ENCODE measurements at places on chromosomes 1 and 21.

GRCh38 chr1:19814681-19815503 lies at the start of gene RNF186:
TSS of gene RNF186 (minus strand) at chr1:19815283. CDS start at chr1:19815101, 182 bp downstream.
- DNase-seq = no peak
- H3K36me3 ChIP-seq = peaks cover 3% of the 10 kb centered on the region
- H3K4me3 ChIP-seq = no peak within 1 kb of the TSS
- no peak within 1 kb of the TSS for H3K27ac ChIP-seq

DNA sequence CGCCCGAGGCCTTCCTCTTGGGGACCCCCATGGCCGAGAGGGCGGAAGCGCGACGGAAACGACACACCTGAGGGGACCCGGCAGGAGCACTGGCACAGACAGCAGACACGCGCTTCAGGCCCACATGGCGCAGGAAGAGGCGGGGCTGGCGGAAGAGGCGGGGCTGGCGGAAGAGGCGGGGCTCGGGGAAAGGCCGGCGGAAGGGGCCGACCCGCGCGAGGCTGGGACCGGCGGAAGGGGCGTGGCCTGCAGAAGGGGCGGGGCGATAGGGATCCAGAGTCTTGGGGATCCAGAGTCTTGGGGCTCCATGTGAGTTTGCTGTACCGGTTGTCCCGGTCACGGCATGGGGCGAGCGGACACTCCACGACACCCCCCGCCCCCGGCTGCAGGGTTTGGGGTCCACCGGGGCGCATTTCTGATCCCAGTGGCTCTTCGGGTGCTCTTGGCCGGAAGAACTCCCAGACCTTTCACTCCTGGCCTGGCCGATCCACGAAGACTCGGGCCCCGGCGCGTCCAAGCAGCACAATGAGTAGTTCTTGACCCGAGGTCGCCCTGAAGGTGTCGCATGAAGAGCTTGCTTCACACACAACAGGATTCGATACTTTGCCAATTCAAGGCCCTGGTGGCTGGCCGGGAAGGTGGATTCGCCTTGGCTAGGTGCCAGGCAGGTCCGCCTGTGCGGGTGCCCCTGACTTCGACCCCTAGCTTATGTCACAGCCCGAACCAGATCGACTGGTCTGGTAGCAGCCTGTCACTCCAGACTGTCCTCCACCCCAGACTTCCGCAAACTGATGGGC lies at the start of gene URB1:
TSS of gene URB1 (minus strand) at position 133 of the 797 bp plus-strand sequence. CDS start at position 31, 102 bp downstream.
- peaks cover 1% of the 10 kb centered on the region for H3K36me3 ChIP-seq
- H3K4me3 ChIP-seq = peak within 1 kb of the TSS; percentile 80
- peak within 1 kb of the TSS; percentile 44 for H3K27ac ChIP-seq
- H3K4me1 ChIP-seq = peaks cover 33% of the 10 kb centered on the region
- peak; percentile 91 for DNase-seq
- peaks cover 14% of the 10 kb centered on the region for H3K27me3 ChIP-seq

DNA sequence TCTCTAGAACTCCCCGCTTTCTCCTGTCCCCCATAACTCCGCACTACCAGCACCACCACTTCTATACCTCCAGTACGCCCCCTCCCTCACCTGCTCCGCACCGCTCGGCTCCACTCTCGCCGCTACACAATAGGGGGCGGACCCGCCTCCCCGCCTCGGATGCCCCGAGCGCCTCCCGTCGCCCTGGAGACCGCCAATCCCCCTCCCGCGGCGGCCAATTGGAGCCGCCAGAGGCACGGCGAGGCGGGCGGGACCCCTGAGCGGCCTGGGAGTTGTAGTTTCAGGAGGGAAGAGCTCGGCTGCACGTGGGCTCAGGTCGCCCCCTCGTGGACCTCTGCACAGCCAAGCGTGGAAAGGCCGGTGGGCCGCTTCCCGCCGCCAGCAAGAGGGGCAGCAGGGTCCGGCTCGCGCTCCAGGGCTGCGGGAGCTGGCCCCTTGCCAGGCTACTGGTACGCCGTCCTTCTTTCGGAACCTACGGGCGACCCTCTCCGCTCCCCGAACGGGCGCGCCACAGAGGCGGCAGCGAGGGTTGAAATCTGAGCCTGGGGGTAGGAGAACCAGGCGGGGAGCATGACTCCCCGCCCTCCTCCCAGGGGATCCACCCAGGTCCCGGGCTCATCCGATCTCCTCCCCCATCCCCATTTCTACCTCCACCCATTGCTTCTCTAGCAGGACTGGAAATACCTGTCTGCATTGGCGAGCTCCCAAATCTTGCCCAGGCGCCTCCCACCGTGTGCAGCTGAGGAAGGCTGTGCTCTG lies at the start of gene IGSF9:
TSS of gene IGSF9 (minus strand) at position 131 of the 759 bp plus-strand sequence. CDS start 2,159 bp downstream, outside the sequence.
- no peak within 1 kb of the TSS for H3K27ac ChIP-seq
- peaks cover 49% of the 10 kb centered on the region for H3K27me3 ChIP-seq
- H3K4me1 ChIP-seq = peaks cover 11% of the 10 kb centered on the region

GRCh38 chr1:228146417-228147150 lies 3.1 kb upstream of the GJC2 start:
- H3K27me3 ChIP-seq = no peaks in the 10 kb centered on the region
- peaks cover 36% of the 10 kb centered on the region for H3K36me3 ChIP-seq
- H3K4me1 ChIP-seq = peaks cover 32% of the 10 kb centered on the region
- no peak overlapping the region for H3K27ac ChIP-seq
- H3K4me3 ChIP-seq = no peak overlapping the region

- H3K36me3 ChIP-seq = no peaks in the 10 kb centered on the region
- DNase-seq = no peak
- no peak overlapping the region for H3K27ac ChIP-seq
- peaks cover 92% of the 10 kb centered on the region for H3K27me3 ChIP-seq
- no peak overlapping the region for H3K4me3 ChIP-seq
These were observed 10.7 kb upstream of the PLXNA2 start for GRCh38 chr1:208254862-208255261.

All from central memory CD8-positive, alpha-beta T cell (primary cell).